Epithelial cell of proximal tubule (primary cell): ENCODE measurements at places on chromosomes 6 and 20. TPM values are rescaled to one million over a fixed set of nuclear protein-coding genes. Genes with fewer than 3 reads are reported as not detected.

Gene PERP
- 65.6 and 68.0 TPM in 2 replicates for total RNA-seq

Gene TFAP2C
- 0.23 and 0.94 TPM in 2 replicates for total RNA-seq

DNA sequence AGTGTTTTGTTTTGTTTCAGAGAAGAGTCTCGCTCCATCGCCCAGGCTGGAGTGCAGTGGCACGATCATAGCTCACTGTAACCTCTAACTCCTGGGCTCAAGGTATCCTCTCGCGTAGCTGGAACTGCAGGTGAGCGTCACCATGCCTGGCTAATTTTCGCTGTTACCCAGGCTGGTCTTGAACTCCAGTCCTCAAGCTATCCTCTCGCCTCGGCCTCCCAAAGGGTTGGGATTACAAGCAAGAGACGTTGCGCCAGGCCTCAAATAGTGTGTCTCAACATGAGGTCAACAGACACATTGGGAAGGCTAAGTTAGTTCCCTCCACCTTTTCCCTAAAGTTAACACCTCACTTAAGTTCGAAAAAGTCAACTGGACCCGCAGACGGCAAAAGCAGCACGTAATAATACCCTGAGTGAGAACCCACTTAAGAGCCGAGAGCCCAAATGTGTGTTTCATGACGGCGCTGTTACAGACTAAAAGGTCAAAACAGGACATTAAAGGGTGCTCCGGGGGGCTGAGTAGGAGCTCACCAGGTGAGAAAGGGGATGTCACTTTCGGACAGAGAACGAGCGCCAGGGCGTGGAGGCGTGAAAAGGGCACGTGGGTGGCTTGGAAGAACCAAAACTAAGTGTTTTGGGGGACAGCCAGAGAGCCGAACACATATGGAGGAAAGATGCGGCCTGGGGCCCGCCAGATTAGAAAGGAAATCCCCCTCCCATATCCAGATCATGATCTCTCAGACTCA is 499 bp downstream of the TTI1 start:
- no peak for DNase-seq

Gene HUS1B
- total RNA-seq: 0.22 TPM in 1 of 2 replicates, not detected in the other

DNA sequence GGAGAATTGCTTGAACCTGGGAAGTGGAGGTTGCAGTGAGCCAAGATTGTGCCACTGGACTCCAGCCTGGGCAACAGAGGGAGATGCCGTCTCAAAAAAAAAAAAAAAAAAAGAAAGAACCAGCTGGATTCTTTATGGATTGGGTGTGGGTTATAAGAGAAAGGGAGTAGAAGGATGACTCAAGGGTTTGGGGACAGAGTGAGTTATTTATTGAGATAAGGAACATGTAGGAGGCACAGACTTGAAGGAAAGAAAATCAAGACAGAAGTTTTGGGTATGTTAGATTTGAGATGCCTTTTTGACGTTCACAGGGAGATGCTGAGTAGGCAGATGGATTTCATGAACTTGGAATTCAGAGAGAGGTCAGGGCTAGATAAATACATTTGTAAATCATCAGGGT is 47.6 kb downstream of the KIZ start:
- DNase-seq: no peak

Gene MRAP2
- 0.17 TPM in 1 of 2 replicates, not detected in the other for total RNA-seq

GRCh38 chr6:109347779-109348178 is 34.5 kb downstream of the CD164 start:
- DNase-seq: no peak

DNA sequence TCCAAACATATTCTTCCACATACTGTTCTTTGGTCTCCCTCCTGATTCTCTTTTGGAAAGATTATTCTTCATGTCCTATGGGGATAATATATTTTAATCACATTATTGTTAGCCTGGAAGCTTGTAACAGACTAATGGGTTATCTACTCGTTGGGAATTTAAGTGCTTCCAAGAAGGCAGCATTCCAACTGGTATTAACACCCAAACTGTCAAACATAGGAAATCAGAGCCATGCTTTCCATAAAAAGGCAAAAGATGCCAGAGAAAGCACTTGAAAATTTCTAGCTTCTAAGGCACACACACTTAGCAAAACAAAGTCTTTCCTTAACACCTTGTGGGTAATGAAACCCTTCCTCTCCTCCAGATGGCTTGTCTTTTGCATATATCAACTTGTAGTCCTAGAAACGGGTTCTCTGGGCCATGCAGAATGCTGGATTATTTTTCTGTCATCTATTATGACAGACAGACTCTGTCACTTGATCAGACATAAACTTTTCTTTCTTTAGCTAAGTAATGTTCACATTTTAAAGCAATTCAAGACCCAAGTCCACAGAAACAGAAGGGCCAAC is 41.5 kb downstream of the B4GALT5 start:
- no peak for DNase-seq

DNA sequence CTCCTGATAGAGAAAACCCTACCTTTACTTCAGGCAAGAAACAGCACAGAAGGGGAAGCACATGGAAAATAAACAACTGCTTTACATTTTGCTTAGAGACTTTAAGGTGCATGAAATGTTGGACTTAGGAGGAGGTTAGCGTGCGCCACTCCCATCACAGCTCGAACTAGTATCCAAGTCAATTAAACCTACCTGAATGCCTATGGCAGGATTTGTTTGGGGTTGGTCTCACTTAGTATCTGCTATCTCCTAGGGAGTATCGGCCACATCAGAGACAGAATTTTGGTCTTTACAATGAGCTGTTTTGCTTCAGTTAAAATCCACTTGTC is 12.0 kb downstream of the CYP24A1 start:
- DNase-seq: no peak

DNA sequence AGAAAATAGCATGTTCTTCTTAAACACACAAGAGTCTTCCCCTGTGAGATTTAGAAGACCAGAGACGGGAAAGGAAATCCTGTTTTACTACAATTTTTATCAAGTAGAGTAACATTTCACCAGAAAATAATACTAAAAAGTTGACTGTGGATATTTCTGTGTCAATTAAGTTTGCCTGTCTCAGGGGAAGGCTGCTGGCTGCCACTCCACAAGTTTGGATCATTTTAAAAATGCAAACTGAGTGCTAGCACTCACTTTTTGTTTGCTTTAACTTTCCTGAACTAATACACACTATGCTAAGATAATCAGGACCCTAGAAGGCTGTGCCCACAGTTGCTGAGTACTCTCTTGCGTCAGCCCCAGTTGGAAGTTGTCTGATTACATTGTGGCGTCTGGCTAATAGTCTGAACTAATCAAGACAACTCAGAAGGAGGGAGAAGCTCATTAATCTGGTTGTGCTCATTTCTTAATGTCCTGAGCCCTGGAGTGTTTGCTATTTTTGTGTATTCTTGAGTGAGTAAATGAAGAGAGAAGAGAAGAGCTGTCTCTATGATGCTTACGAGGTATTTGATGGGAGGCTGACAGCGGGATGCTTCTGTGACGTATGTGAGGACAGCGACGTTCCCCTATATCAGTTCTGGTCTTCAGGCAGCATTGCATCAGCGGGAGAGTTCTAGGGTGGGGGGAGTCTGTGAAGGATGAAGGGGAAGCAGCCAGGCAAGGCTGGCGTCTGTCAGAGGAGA is 664.2 kb downstream of the QKI start:
- no peak for DNase-seq

Gene ANGPT4
- total RNA-seq: not detected in 2 replicates
